ENCODE measurements at places on chromosomes 6 and 20. TPM values are rescaled to one million over a fixed set of nuclear protein-coding genes. Genes with fewer than 3 reads are reported as not detected.

Gene PPIL6
- total RNA-seq = 3.9 TPM

- peaks cover 10% of the 10 kb centered on the region for H3K4me1 ChIP-seq
- peak overlapping the region; percentile 70 for H3K27ac ChIP-seq
- no peaks in the 10 kb centered on the region for H3K36me3 ChIP-seq
- H3K4me3 ChIP-seq = peak overlapping the region; percentile 57
Measured at GRCh38 chr6:108133594-108134179, 32.1 kb upstream of the NR2E1 start.

DNA sequence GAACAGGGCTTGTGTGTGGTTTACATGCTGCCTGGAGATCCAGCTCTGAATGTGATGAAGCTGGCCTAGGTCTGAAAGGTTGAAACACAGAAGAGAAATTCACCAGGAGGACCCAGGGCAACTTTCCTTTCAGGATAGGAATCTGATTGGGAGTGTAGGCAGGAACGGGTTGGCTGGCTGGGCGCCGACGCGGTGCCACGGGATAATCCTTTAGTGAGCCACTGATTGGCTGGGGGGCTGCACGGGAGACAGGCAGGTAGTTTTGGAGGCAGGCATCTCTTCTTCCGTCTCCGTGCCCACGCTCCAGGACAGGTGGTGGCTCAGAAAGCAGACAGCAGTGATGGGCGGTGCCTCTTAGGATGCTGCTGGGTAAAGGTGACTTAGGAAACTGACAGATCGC, 294.6 kb downstream of the CDH4 start:
- H3K4me3 ChIP-seq = no peak overlapping the region
- H3K27me3 ChIP-seq = peaks cover 38% of the 10 kb centered on the region
- H3K4me1 ChIP-seq = no peaks in the 10 kb centered on the region
- H3K27ac ChIP-seq = no peak overlapping the region
- no peaks in the 10 kb centered on the region for H3K36me3 ChIP-seq
- DNase-seq = no peak

Gene PET117
- total RNA-seq = 9.1 TPM

DNA sequence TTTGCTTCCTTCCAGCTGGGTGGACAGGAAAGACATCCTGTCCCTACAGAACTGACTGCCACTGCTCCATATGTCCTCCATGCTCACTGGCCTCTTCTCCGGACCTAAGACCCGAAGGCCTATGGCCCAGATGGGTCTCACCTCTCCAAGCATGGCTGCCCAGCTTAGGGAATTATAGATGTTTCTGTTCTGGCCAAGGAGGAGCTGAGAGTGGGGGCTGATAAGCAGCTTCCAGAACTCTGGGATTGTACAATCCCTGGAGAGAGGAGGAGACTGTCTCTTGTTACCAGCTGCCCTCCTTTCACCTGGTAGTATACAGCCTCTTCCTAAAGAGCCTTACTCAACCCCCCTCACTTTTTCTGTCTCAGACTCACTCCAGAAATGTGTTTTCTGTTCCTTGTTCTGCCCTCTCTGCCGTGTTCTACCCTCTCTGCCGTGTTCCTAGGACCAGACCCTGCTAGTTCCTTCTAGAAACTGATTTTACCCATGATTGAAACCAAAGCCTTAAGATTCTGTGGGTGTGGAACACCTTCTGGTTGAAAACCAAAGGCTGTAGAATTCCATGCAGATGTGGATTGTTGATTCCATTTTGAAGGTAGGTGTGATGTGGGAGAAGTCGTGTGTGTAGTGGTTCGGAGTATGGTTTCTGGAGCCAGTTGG, 28.7 kb downstream of the ANKS1A start:
- DNase-seq = no peak
- H3K27me3 ChIP-seq = no peaks in the 10 kb centered on the region
- H3K27ac ChIP-seq = peak overlapping the region; percentile 71
- no peaks in the 10 kb centered on the region for H3K36me3 ChIP-seq
- H3K4me3 ChIP-seq = no peak overlapping the region

Gene ECT2L
- total RNA-seq = 1.6 TPM

DNA sequence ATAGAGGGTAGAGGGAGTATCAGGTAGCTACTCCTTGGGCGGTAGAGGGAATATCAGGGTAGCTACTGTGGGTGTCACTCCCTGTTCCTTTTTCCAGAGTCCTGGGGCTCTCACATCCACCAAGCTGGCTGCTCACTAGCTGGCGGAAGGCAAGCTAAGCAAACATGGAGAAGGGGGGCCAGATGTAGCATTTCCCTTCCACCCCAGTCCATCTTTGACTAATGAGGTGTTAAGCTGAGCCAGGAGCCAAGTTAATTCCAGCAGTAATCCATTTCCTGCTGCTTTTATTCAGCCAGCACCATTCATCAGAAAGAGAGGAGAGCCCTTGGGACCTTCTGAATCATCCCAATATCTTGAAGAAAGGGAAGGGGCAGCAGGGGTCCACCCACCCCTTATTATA, 330.0 kb downstream of the ZFAND3 start:
- peaks cover 30% of the 10 kb centered on the region for H3K4me1 ChIP-seq
- H3K27me3 ChIP-seq = no peaks in the 10 kb centered on the region
- no peak overlapping the region for H3K27ac ChIP-seq
- H3K4me3 ChIP-seq = no peak overlapping the region
- no peak for DNase-seq
- peaks cover 18% of the 10 kb centered on the region for H3K36me3 ChIP-seq

DNA sequence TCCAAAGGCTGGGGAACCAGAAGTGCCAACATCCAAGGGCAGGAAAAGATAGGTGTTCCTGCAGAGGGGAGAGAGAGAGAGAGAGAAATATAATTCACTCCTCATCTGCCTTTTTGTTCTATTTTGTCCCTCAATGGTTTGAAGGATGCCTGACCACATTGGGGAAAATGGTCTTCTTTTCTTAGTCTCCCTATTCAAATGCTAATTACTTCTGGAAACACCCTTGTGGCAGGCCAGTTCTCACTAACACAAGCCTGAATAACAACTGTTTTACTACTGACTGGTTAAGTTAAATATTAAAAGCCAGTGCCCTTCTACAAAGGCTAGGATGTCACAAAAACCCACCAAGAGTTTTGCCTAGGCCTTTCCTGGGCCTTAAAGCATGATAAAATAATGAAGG, 425.4 kb upstream of the HTR1E start:
- no peak overlapping the region for H3K4me3 ChIP-seq
- DNase-seq = no peak
- no peak overlapping the region for H3K27ac ChIP-seq
- H3K27me3 ChIP-seq = no peaks in the 10 kb centered on the region

DNA sequence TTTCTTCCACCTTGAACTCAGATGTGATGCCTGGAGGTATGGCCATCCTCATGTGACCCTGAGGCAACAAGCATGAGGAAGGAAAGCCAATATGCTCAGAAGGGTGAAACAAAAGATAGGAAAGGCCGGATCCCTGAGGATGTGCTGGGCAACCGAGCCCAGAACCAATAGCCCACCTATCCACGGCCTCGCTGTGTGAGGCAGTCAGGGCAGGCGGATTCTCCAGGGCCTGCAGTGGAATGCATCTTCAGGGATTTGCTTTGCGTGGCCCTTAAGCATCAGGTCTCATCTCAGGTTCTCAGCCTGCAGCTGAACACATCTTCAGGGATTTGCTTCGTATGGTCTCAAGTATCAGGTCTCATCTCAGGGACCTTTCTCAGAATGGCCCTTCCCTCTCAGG, 139.8 kb downstream of the ANKRD60 start:
- no peak overlapping the region for H3K27ac ChIP-seq
- H3K27me3 ChIP-seq = no peaks in the 10 kb centered on the region
- H3K4me1 ChIP-seq = no peaks in the 10 kb centered on the region
- no peaks in the 10 kb centered on the region for H3K36me3 ChIP-seq
- no peak overlapping the region for H3K4me3 ChIP-seq

GRCh38 chr6:19643287-19643686, 193.9 kb upstream of the ID4 start:
- H3K36me3 ChIP-seq = no peaks in the 10 kb centered on the region
- no peak overlapping the region for H3K27ac ChIP-seq
- no peak for DNase-seq
- H3K4me1 ChIP-seq = no peaks in the 10 kb centered on the region
- no peaks in the 10 kb centered on the region for H3K27me3 ChIP-seq

GRCh38 chr20:62734326-62734725, 25.7 kb downstream of the NTSR1 start:
- H3K4me3 ChIP-seq = no peak overlapping the region
- DNase-seq = peak; percentile 2
- peaks cover 95% of the 10 kb centered on the region for H3K27me3 ChIP-seq

GRCh38 chr6:29011276-29011734, 6.2 kb upstream of the ZNF311 start:
- peaks cover 93% of the 10 kb centered on the region for H3K27me3 ChIP-seq
- DNase-seq = no peak
- peaks cover 11% of the 10 kb centered on the region for H3K4me1 ChIP-seq
- no peaks in the 10 kb centered on the region for H3K36me3 ChIP-seq
- peak overlapping the region; percentile 64 for H3K4me3 ChIP-seq

DNA sequence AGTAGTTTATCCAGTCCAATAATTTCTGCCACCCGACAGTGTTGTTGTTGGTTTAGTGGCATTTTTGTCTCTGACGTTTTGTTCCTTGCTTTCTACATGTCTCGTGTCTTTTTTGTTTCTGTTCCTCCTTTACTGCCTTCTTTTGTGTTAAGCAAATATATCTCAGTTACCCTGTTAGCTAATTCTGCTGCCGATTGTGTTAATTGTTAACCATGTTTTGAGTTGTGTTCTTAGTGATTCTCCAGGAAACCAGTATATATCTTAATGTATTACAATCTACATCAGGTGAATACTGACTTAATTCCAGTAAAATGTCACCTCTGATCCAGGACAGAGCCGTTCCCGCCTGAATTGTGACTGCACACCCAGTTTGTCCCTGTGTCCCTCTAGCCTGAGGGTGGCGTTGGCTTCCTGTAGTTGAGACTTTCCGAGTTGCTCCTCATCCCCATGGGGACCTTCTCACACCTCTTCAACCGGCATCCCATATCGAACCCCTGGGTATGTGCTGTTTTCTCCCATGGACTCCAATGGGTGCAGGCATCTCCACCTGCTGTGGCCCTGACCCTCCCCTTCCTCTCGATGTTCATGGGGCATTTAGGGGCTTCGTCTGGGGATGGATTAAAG, 35.8 kb upstream of the BHLHE23 start:
- peaks cover 99% of the 10 kb centered on the region for H3K27me3 ChIP-seq
- no peak overlapping the region for H3K4me3 ChIP-seq
- no peaks in the 10 kb centered on the region for H3K4me1 ChIP-seq
- no peak overlapping the region for H3K27ac ChIP-seq

- H3K27me3 ChIP-seq = peaks cover 30% of the 10 kb centered on the region
- H3K4me1 ChIP-seq = no peaks in the 10 kb centered on the region
- H3K4me3 ChIP-seq = no peak overlapping the region
- peak; percentile 45 for DNase-seq
- H3K36me3 ChIP-seq = no peaks in the 10 kb centered on the region
- H3K27ac ChIP-seq = no peak overlapping the region
Measured at GRCh38 chr20:57514273-57514751, 10.6 kb downstream of the CTCFL start.

- peak; percentile 92 for DNase-seq
- no peak overlapping the region for H3K4me3 ChIP-seq
Measured at GRCh38 chr20:44637522-44638372, 13.8 kb downstream of the ADA start.

- no peak for DNase-seq
- H3K27me3 ChIP-seq = peaks cover 11% of the 10 kb centered on the region
- peaks cover 55% of the 10 kb centered on the region for H3K4me1 ChIP-seq
- H3K36me3 ChIP-seq = peaks cover 36% of the 10 kb centered on the region
- no peak overlapping the region for H3K27ac ChIP-seq
Measured at GRCh38 chr6:170284126-170284773, 6.6 kb downstream of the DLL1 start.

GRCh38 chr6:155498370-155498769, 42.7 kb upstream of the NOX3 start:
- H3K4me1 ChIP-seq = peaks cover 3% of the 10 kb centered on the region
- no peak overlapping the region for H3K27ac ChIP-seq
- H3K27me3 ChIP-seq = no peaks in the 10 kb centered on the region
- H3K4me3 ChIP-seq = no peak overlapping the region
- no peaks in the 10 kb centered on the region for H3K36me3 ChIP-seq

- no peaks in the 10 kb centered on the region for H3K4me1 ChIP-seq
Measured at GRCh38 chr6:73481969-73482368, 20.4 kb downstream of the MTO1 start.

- no peak overlapping the region for H3K27ac ChIP-seq
- peaks cover 11% of the 10 kb centered on the region for H3K27me3 ChIP-seq
- no peak for DNase-seq
- no peak overlapping the region for H3K4me3 ChIP-seq
Measured at GRCh38 chr20:43765916-43766315, 39.1 kb upstream of the GTSF1L start.

Gene MLN
- total RNA-seq = not detected

Gene RBBP8NL
- not detected for total RNA-seq

- no peak overlapping the region for H3K27ac ChIP-seq
- no peaks in the 10 kb centered on the region for H3K4me1 ChIP-seq
- DNase-seq = no peak
Measured at GRCh38 chr20:19412254-19412653, 199.8 kb downstream of the SLC24A3 start.

DNA sequence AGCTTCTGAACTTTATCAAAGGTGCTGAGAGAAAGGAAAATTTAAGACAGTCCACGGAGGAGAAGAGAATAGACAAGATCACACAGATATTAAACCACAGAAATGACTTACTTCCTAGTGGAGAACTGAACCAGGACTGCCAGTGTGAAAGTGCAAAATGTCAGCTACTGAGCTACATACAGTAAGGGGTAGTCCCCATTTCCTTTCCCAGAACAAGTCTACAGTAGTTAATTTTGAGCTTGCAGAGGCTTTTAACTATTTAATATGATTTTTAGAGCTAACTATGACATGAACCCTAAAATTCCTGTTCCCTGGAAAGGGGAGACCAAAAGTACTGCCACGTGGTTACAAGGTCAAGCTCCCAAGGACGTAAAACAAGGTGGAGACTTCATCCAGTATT, 45.1 kb downstream of the CEP85L start:
- no peak for DNase-seq
- no peaks in the 10 kb centered on the region for H3K36me3 ChIP-seq
- no peak overlapping the region for H3K4me3 ChIP-seq
- peaks cover 33% of the 10 kb centered on the region for H3K4me1 ChIP-seq
- H3K27ac ChIP-seq = no peak overlapping the region

GRCh38 chr6:73030257-73030656, 195.0 kb downstream of the KHDC1L start:
- H3K4me3 ChIP-seq = no peak overlapping the region
- DNase-seq = no peak
- H3K27me3 ChIP-seq = no peaks in the 10 kb centered on the region
- no peaks in the 10 kb centered on the region for H3K36me3 ChIP-seq
- H3K27ac ChIP-seq = no peak overlapping the region

All from left ventricle myocardium inferior (tissue), 1 donor.